GM23248 (cell line): ENCODE measurements at places on chromosomes 5 and 9. TPM values are rescaled to one million over a fixed set of nuclear protein-coding genes. Genes with fewer than 3 reads are reported as not detected.

The IL13 gene
- not detected in 2 replicates for total RNA-seq

The SLC6A3 gene
- not detected in 2 replicates for total RNA-seq

The CEMIP2 gene
- total RNA-seq, result 29.3 and 40.4 TPM in 2 replicates

The SPATA31C1 gene
- not detected in 2 replicates for total RNA-seq

The SMIM33 gene
- total RNA-seq, result not detected in 2 replicates

The NUTM2F gene
- total RNA-seq, result not detected in 2 replicates

The MAMDC2 gene
- total RNA-seq, result not detected in 2 replicates

The INSL6 gene
- not detected in 2 replicates for total RNA-seq

The NEUROG1 gene
- total RNA-seq, result not detected in 2 replicates

The FYB1 gene
- total RNA-seq, result under 0.01 TPM in 1 of 2 replicates, not detected in the other

The CCL27 gene
- total RNA-seq, result not detected in 2 replicates

The RANBP17 gene
- total RNA-seq, result 3.8 and 5.6 TPM in 2 replicates

The SARDH gene
- total RNA-seq, result 0.89 and 2.4 TPM in 2 replicates

The SPATA31E1 gene
- total RNA-seq, result not detected in 2 replicates

The C9 gene
- total RNA-seq, result not detected in 2 replicates

The OR13C8 gene
- not detected in 2 replicates for total RNA-seq

The PDE6A gene
- not detected in 2 replicates for total RNA-seq

The MCIDAS gene
- total RNA-seq, result not detected in 2 replicates

The TTC1 gene
- total RNA-seq, result 39.9 and 46.8 TPM in 2 replicates

The TCOF1 gene
- total RNA-seq, result 18.0 and 22.5 TPM in 2 replicates

The SLC23A1 gene
- not detected in 2 replicates for total RNA-seq

The DAP gene
- total RNA-seq, result 37.9 and 52.9 TPM in 2 replicates
